ENCODE measurements at places on chromosomes 3 and 15. TPM values are rescaled to one million over a fixed set of nuclear protein-coding genes. Genes with fewer than 3 reads are reported as not detected.

GRCh38 chr3:191263850-191264249 lies 64.8 kb downstream of the OSTN start:
- no peak for DNase-seq

GRCh38 chr3:70754314-70754713 lies 441.9 kb upstream of the MDFIC2 start:
- DNase-seq: no peak

GRCh38 chr15:65998486-65998885 lies 129.2 kb downstream of the RAB11A start:
- no peak for DNase-seq

- no peak for DNase-seq
Observed at GRCh38 chr15:100100926-100101325, 240.8 kb downstream of the ADAMTS17 start.

DNA sequence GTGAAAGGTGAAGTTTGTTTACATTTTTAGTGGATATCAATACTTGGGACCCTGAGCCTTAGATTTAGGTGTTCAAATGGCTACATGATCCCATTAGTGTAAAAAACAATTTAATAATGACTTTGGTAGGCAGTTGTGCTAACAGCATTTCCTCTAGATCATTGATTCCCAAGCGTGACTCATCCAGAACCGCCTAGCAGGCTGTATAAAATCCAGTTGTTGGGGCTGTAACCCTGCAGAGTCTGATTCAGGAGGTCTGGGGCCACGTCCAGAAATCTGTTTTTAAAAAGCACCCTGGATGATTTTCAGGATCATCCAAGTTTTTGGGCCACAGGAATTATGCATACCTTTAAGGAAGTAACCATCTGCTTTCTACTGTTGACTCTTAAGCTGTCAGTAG lies 156.4 kb downstream of the TP63 start:
- peak; percentile 81 for DNase-seq

DNA sequence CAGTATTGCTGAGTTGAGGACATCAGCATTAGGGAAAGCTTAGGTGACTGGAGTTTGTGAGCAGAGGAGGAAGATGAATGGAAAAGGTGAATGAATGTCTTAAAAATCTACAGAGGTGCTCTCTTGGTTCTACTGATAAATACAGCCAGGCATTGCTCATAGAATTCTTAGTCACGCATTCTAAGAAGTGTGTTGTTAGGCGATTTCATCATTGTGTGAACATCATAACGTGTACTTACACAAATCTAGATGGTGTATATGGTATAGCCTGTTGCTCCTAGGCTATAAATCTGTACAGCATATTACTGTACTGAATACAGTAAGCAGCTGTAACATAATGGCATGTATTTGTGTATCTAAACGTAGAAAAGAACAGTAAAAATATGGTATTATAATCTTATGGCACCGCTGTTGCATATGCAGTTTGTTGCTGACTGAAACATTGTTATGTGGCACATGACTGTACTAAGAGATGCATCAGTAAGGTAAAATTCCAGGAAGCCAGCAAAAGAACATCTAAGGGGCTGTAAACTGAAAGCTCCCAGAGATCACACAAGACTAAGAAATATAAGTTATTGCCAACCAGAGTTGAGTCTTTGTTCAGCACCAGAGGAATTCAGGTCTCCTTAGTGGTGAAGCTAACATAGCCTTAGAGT lies 42.9 kb upstream of the ASB14 start:
- DNase-seq: no peak

DNA sequence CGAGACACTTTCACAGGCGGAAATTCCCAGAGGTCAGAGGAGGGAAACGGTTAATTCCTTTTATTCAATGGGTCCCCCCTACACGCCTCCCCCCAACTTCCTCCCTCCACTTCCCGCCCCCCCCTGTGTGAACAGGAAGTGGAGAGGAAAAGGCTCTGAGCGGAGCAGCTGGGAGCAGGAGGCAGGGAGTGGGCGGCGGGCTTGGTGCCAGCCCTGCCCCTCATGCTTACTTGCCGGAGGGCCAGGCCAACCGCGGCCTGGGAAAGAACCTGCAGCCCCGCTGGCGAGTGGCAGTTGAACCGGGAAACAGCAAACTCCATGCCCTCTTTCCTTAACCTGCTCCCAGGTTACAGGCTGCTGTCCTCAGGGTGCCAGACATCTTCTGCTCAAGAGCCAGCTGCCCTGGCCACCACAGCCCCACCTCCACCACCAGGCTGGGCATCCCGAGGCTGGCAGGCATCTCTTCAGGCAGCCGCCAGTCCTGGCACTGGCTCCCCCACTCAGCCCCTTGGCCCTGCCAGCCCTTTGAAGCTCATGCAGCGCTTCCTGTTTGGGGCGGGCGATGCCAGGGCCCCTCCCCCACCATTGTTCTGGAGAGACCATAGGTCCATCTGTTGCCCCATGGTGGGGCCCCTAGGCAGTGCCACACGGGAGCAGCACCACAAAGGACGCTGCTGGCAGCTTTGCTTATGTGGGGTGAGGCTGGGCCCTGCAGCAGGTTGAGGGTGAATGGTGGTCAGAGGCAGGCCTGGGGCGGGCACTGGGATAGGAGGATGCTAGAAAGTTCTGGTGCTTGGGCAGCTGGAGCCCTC lies 12.9 kb downstream of the VPS18 start:
- peak; percentile 74 for DNase-seq

DNA sequence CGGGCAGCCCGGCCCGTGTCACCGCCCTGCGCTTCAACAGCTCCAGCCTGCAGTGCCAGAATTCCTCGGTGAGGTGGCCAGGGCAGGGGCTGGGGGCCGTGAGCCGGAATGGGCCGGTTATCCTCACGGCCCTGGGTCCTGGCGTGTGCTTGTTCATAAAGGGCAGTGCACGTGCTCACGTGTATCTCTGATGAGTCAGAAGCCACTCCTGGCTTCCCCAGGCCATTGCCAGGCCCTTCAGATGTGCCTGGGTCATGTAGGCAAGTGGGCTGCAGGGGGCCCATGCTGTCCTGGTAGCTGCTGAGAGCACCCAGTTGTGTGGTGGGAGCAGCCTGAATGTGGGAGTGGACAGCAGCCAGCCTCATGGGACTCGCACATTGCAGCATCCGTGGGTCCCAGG lies 29.2 kb downstream of the PLXNA1 start:
- no peak for DNase-seq

GRCh38 chr15:40499931-40500330 lies 29.1 kb downstream of the CHST14 start:
- DNase-seq: no peak

DNA sequence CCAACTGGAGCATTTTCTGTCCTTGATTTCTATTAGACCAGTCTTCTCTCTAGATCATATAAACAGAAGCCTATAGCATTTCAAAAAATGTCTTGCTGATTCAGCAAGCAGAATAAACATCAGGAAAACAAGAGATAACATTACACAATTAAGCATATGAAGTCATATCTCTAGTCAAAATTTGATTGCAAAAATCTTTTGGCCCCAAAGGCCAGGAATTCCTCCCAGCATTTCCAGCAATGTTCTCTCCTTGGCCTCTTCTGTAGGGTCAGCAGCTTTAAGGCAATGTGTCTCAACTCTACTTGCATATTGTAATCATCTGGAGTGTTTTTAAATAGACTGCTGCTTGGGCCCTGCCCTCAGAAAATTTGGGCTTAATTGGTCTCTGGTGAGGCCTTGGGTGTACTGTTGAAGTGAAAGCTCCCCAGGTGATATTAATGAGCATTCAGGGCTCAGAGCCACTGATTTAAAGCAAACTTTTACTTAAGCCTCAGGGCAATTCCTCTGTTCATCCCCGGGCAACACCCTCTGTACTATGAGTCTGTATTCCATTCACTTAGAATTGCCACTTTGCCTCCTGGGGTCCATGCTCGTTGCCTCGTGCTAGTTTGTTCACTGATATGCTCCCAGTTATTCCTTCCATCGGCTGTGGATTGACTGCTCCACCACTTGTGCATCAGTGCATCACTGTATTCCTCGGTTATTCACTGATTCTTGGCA lies 1072.6 kb downstream of the ROBO2 start:
- DNase-seq: no peak

- DNase-seq: no peak
Observed at GRCh38 chr3:120357807-120358206, 8.7 kb upstream of the LRRC58 start.

GRCh38 chr15:80173022-80173759 lies 20.4 kb downstream of the FAH start:
- DNase-seq: peak; percentile 59

GRCh38 chr15:49686599-49686998 lies 65.8 kb downstream of the DTWD1 start:
- DNase-seq: no peak

DNA sequence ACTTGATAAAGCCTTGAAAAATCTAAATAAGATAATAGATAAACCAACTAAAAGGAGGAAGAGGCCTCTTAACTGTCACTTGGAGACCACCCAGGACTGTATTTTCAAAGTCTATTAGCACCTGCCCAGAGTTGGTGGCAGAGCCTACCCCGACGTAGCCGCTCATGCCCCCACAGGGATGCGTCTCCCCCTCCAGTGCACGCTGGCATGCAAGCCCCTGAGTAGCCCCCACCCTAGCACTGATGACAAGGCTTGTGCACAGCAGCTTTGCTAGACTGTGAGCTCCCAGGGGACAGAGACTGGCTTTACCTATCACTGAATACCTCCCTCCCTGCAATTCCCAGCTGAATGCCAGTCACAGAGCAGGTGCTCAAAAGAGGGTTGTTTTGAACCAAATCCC lies 54.1 kb upstream of the HES1 start:
- DNase-seq: no peak

- no peak for DNase-seq
Observed at GRCh38 chr3:168803536-168803935, 707.8 kb upstream of the GOLIM4 start.

DNA sequence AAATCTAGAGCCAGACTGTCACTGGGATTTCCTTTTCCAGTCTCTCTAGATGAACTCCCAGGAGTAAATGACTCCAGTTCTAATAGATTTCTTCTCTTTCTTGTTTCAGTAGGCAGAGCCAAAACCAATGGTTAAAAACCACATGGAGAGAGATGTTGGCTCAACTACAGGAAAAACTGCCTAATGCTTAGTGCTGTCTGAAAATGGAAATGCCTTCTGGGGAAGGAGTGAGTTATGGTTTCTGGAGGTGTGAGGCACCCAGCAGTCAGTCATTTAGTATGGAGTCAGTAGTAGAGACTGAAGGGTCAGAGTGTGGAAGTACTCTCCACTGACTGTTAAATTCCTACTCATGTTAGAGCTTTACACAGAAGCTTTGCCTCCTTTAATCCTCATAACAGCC lies 136.7 kb downstream of the CCNL1 start:
- DNase-seq: no peak

GRCh38 chr3:188798556-188799145 lies 373.1 kb upstream of the TPRG1 start:
- no peak for DNase-seq

DNA sequence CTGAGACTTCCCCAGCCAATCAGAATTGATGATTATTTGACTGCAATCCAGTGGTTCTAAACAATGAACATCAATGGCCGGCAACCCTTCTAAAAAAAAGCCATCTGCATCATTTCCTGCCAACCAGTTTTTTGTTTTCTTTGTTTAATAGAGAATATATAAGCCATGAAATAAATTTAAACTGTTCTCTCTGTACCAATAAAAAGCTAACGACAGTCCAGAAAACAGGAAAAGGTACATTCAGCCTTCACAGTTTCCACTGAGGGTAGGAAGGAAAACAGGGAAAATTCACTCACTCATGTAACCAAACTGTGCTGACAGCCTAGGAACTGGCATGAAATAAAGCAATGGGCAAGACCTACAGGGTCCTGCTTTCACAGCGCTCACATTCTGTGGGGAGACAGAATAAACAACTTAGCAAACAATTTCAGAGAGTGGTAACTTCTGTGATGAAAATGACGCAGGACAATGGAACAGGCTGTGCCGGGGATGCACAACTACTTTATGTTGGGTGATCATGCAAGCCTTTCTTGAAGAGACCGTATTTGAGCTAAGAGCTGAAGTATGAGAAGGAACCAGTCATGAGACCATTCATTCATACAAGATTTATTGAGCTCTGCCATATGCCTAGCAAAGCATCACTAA lies 630.1 kb downstream of the MAGI1 start:
- DNase-seq: no peak

DNA sequence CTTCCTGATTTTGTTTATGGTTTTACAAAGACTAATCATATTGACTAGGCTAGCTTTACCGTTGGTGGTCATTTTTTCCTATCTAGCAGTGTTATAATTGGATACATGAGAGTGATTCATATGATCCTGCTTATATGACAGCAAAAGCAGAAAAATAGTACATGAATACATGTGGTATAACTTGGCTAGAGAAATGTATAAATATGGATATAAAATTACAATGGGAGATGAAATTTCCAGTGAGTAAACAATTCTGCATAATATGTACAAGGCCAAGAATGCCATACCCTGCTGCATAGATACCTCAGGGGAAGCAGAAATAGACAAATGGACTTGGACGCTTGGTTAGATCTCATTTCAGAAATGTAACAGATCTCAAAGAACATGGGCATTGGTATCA lies 103.1 kb downstream of the DTWD1 start:
- no peak for DNase-seq

DNA sequence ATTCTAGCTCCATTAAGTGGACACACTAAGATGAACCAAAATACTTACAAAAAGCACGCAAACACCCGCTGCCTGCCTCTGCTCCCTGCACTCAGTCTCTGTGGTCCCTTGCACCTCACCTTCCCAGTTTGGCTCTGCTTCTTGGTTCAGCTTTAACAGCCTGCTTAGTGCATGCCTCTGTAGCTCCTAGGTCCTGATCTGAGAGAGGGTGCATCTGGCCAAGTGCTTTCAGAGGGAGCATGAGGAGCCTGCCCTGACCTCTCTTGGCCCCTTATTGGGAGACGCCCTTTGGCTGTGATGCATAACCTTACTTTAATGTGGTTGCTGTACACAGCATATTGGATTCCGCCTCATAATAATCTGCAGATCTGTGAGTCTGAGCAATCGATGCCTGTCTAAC lies 21.2 kb upstream of the ATP10A start:
- no peak for DNase-seq

DNA sequence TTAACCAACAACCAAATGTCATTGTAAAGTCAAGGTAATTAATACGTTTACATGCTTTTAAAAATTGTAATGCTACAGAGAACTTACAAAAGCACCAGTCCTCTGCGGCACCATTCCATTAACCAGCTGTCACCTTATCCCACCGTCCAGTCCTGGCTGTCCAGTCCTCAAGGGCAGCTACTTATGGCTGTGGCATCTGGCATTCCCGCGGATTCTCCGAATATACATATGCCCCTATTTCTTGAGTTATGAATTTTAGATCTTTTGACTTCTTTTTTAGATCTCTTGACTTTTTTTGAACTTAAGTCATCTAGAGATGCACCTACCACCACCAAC lies 382 bp upstream of the POMGNT2 start:
- no peak for DNase-seq

Gene SYNPR
- total RNA-seq: not detected

Gene GLDN
- total RNA-seq: 0.30 TPM

Gene LDHAL6B
- total RNA-seq: not detected

Gene CLDND1
- total RNA-seq: 53.0 TPM

Gene RMDN3
- 43.1 TPM for total RNA-seq

Gene GPR171
- not detected for total RNA-seq

Gene MRPS22
- 147 TPM for total RNA-seq

Gene ASB14
- total RNA-seq: not detected

Gene EFHB
- total RNA-seq: not detected

Gene AQP9
- not detected for total RNA-seq

Gene TMEM266
- total RNA-seq: not detected

Gene CELF6
- 1.1 TPM for total RNA-seq
